ENCODE measurements at places on chromosomes 3 and 15.
A peak's percentile ranks its signal among the peaks of the same experiment; 100 is the strongest.

DNA sequence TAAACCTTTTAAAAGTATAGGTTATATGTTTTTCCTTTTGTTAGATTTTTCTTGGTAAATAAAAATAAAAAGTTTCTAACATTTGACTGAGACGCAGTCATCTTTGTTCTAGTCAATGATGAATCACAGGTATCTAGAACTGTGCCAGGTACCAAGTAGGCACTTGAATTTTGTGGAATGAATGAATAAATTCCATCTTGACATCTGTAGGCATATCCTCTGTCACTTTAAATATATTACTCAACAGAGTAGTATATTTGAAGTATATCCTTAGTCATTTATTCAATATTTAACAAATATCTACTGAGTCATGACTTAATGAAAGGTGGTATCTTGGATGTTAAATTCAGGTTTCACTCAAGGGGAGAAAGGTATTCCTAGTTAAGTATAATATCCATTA is 828.4 kb downstream of the TUSC7 start:
- no peak for DNase-seq

DNA sequence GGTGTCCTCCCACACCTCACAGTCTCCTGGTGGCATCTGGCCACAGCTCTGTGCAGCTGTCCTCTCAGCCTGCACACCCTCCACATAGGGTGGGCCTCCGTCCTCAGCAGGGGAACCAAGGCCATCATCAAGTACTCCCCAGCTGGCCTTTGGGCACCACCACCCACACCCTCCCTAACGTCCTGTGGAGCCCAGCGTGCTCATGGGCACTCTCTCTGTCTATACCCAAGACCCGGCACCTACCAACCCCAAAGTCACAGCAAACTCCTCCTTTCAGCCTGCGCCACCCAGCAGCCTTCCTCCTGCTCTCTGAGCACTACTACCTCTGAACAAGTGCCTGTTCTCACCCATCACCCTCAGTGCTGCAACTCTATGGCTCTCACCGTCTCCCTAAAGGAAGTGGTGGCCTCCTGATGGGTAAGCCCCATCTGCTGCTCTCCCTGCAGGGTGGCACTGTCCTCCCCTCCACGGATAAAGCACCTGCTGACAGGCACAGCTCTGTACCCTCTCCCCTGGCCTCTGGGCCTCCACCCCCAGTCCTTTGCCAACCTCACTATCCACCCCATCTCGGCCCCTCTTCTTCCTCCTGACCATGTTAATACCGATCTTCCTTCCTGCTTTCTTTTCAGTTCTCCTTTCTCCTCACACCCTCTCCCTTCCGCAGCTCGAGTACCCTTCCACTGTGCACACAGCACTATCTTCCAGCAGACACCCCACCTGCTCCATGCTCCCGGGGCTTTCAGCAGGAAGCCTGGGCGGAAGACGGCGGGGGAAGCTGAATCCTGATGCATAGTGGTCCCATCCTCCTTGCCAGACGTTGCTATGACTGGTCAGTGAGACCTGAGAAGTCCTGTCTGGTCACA is 31.5 kb downstream of the SLC41A3 start:
- DNase-seq = no peak

- DNase-seq = no peak
These were observed 116.4 kb upstream of the AGBL1 start for GRCh38 chr15:85963262-85963760.

- DNase-seq = no peak
These were observed 609.3 kb downstream of the IGSF11 start for GRCh38 chr3:118425272-118425837.

DNA sequence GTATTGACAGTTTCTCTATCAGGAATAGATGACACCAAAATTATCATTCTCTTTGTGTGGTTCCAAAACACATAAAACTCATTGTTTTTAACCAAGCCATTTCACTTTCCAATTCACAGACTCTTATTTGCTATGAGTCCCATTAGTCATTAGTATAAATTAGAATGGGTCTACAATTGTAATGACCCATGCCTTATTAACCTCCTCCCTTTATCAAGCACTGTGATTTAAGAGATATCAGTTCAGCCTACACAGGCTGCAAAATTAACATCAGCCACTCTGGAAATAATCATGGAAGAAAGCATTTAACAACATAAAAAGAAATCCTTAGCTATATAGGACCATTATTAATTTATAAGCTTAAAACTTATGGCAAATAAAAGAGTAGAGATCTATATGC is 440.6 kb downstream of the GBE1 start:
- no peak for DNase-seq

DNA sequence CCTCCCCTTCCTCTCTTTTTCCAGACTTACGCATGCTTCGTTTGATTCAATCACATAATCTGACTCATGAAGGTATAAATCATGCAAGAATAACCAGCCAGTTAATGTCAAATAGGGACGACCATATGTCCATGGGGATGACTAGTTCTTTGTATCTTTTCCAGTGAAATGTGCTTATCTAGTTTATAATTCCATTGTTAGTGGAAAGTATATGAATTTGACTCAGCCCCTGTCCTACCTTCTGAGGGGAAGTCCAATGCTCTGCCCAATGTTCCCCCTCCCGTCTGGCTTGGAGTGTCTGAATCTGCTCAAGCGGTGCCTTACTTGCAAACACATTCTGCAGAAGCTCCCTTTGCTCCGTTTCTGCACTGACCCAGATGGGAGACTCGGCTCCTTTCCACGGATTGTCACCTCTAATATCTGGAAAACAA is 55.0 kb upstream of the EPHB3 start:
- no peak for DNase-seq

GRCh38 chr15:62089616-62090015 is 22.8 kb downstream of the C2CD4A start:
- no peak for DNase-seq

DNA sequence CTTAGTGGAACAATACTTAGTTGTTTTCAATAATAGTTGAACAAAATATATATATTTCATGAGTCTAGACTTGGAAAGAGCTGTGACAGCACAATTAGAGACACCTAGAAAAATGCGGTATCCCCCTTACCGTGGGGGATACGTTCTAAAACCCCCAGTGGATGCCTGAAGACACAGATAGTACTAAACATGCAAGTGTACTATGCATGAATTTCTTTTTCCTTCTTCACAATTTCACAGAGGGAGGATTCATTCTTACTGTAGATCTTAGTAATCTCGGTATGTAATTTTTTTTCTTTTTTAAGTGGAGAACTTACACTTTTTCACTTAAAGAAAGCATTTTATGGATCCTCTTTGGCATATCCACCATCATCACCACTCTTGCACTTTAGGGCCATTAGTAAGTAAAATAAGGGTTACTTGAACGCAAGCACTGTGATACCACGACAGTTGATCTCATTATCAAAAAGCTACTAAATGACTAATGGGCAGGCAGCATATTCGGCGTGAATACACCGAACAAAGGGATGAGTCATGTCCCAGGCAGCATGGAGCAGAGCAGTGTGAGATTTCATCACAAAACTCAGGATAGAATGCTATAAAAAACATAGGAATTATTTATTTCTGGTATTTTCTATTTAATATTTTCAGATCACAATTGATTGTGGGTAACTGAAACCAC is 72.3 kb upstream of the ZNF280D start:
- peak; percentile 43 for DNase-seq

DNA sequence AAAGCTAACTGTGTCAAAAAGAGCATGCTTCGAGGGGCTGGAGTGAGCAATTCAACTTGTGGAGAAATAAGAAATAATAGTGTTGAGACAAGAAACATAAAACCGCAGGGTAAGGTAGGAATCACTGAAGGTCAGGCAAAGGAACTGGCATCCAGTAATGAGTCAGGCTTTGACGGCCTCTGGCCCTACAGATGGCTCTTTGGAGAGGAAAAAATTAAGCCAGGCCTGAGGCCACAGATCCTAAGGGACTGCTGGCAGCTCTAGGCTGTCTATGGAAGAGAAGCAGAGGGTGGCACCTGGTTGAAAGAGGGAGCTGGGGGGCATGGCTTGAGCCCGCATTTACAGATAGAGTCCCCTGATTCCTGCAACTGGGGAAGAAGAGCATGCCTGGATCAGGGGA is 28.6 kb upstream of the ZSCAN2 start:
- no peak for DNase-seq

DNA sequence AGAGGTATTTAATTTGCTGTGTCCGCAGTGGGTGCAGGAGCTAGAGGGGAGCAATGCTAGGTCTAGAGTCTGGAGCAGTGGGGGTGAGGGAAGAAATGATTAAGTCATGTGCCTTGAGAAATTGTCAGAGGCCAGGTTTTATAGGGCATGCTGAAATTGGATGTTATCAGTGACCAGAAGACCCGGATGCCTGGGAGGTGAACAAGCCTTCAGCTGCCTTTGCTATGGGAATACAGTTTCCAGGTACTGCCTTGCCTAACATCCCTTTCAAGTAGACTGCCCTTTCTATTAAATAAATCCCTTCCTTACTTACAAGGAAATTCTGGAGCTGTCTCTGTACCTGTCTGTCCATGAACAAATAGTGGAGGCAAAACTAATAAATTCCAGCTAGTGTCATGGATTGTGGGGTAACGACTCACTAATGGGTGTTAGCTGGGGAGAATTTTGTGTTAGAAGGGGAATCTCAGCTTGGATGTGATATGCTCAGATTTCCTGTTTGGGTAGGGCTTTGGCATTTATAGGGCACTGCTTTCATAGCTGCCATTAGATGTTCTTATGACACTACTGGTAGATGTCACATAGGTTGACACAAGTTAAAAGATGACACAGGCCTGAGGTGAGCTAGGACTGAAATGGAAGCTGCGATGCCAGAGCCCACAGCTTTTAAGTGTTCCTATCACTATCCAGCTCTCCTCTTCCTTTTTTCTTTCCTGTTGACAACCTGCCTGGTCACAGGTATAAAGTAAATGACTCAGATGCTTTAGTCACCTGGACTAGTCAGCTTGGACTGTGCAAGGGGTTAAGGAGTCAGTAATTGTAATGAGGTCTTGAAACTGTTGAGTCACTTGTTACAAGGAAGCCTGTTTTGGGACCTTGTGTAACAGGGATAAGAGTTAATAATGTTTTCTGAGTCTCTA is 21.3 kb downstream of the CHD2 start:
- no peak for DNase-seq

GRCh38 chr3:169350228-169350627 is 313.3 kb downstream of the MECOM start:
- no peak for DNase-seq

DNA sequence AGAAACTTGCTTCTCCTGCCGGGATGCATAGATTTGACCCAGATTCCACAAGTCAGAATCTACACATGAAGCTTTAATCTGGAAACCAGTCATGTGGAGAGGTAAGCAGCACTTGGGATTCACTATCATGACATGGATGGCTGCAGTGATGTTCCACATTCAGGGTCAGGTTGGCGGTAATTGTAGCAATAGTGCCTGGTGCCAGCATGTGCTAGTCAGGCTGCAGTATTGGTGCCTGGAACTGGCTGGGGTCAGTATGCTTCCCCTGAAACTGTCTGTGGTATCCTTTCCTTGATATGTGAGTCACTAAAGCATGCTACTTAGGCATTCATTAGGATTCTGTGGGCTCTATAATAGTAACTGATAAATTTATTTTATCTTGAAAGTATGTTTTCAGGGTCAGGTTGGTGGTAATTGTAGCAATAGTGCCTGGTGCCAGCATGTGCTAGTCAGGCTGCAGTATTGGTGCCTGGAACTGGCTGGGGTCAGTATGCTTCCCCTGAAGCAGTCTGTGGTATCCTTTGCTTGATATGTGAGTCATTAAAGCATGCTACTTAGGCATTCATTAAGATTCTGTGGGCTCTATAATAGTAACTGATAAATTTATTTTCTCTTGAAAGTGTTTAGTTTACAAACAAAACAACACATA is 1439.2 kb downstream of the ZPLD1 start:
- no peak for DNase-seq

DNA sequence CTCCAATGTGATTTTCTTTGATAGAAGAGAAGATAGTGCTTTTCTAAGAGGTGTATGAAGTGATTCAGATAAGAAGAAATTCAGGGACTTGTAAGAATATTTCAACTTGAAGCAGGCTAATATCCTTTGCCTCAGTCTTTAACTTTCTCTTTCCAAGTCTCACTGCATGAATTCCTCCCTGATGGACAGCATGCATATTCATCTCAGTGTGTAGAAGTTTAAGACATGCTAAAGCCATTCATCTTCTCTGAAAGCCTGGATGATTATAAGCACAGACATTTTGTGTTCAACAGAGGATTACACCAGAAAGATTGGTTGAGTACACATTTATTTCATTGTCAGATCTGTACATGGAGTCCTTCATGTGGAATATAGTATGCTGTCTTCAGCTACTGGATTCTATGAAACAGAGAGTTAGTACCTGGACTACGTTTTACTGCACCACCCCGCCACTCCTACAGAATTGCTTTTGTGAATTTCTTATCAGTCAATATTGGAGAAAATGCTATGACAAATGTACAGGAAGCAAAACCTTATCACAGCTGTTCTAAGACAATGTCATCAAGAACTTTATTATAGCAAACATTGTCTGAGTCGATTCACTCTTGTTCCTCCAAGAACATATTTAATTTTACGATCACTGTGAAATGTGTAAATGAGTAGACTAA is 1346.1 kb downstream of the OTOL1 start:
- no peak for DNase-seq

DNA sequence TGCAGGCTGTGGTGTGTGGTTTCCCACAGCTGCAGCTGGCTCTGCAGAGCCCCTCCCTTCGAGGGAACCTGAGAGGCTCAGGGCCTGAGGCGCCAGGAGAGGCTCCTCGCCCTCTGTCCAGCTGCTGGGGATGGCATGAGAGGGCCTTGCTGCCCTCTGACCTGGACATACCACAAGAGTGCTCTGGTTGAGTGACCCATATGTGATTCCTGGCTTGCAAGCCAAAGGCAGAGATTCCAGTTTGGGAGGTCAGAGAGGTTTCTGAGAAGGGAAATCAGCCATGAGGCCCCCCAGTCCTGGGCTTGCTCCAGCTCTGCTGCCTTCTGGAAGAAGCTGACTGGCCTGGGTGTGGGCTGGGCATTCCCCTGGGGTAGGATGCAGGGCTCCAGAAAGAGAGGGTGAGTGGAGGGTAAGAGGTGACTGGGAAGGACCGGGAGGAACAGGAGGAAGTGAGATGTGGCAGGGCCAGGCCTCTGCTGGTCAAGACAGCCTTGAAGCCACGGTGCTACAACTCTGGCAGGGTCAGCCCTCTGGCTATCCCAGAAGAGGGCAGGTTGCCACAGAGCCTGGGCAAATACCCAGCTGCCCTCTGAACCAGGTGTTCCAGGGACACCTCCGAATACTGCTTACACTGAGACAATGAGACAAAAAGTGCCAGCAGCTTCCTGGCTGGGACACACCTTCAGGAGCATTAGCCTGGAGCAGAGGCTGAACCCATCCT is 16.0 kb upstream of the SRP14 start:
- no peak for DNase-seq

GRCh38 chr3:173513123-173513522 is 115.6 kb downstream of the NLGN1 start:
- no peak for DNase-seq

GRCh38 chr3:193862843-193863242 is 269.8 kb downstream of the OPA1 start:
- DNase-seq = no peak

DNA sequence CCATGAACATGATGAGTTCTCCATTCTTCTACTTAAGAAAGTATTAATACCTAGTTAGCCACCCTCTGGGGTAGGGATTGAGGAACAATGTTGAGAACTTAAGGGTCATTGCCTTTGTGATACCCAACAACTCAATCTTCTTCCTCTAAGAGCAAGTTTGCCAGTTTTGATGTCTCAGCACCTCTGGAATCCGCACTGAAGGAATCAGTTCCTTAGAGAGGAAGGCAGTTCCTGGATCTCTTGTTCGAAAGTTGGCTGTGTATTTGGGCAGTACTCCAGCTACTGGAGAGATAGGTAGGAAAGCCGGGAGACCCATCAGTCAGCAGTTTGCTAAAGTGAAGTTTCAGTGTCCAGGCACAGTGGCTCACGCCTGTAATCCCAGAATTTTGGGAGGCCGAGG is 35.6 kb upstream of the MTHFS start:
- DNase-seq = no peak

All from HFF-Myc (cell line).